ENCODE measurements at places on chromosomes 4 and X. TPM values are rescaled to one million over a fixed set of nuclear protein-coding genes. Genes with fewer than 3 reads are reported as not detected.

The HSFX2 gene
- not detected for total RNA-seq

The XAGE2 gene
- total RNA-seq = 0.69 TPM

The HMGN5 gene
- total RNA-seq = 3.4 TPM

The SPP1 gene
- total RNA-seq = 253 TPM

The ANXA5 gene
- 254 TPM for total RNA-seq

The GPR173 gene
- 4.8 TPM for total RNA-seq

The FMR1 gene
- total RNA-seq = 60.0 TPM

The TMEM156 gene
- 0.20 TPM for total RNA-seq

The CLGN gene
- 0.59 TPM for total RNA-seq

The IGFBP7 gene
- total RNA-seq = 85.4 TPM

The CFP gene
- 2.5 TPM for total RNA-seq

The CRMP1 gene
- 6.0 TPM for total RNA-seq

The NDP gene
- 3.6 TPM for total RNA-seq

The RBM41 gene
- 17.7 TPM for total RNA-seq

The EXOC1L gene
- not detected for total RNA-seq

The SAP30 gene
- 10.9 TPM for total RNA-seq

The CFAP99 gene
- total RNA-seq = not detected

The DLG3 gene
- 10.6 TPM for total RNA-seq

Measured in skin of body (tissue), 3 donors.